Activated CD8-positive, alpha-beta memory T cell treated with anti-CD3 and anti-CD28 coated beads, Interleukin-2, amount 50 U/mL, for 48 hours (primary cell): ENCODE measurements at places on chromosomes 5 and 9.

- peak; percentile 45 for DNase-seq
Observed at GRCh38 chr5:176436656-176437055, 11.5 kb upstream of the FAF2 start.

DNA sequence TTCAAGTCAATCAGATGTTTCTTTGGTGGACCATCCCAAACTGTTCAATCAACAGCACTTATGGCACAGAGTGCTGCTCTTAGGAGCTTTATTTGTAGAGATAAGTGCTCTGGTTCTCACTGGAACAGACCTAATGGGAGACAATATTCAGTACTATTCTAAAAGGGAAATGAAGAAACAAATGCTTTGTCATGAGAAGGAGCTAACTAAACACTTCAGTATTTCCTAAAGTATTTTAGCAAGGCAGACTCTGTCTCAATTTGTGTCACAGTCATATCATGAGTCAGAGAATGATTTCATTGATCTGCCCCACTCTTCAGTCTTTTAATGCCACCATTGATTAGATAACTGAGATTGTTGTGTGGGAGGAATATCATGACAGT, 175.3 kb downstream of the SLF1 start:
- DNase-seq: no peak

GRCh38 chr9:9045572-9045971, 1246.0 kb upstream of the DMAC1 start:
- DNase-seq: no peak

DNA sequence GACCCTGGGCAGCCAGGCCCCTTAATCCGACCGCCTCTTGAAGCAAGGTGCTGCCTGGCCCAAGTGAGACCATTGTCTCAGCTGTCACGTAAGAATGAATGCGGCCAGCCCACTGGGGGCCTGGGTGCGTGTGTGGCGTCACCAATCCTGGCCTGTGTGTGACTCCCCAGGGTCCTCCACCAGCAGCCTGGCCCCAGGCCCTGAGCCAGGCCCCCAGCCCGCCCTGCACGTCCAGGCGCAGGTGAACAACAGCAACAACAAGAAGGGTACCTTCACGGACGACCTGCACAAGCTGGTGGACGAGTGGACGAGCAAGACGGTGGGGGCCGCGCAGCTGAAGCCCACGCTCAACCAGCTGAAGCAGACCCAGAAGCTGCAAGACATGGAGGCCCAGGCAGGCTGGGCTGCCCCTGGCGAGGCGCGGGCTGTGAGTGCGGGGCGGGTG, 124.2 kb downstream of the WNK2 start:
- no peak for DNase-seq

- no peak for DNase-seq
Observed at GRCh38 chr9:15374310-15374709, 48.4 kb upstream of the SNAPC3 start.

- no peak for DNase-seq
Observed at GRCh38 chr9:131282688-131283422, 6.5 kb upstream of the FAM78A start.

DNA sequence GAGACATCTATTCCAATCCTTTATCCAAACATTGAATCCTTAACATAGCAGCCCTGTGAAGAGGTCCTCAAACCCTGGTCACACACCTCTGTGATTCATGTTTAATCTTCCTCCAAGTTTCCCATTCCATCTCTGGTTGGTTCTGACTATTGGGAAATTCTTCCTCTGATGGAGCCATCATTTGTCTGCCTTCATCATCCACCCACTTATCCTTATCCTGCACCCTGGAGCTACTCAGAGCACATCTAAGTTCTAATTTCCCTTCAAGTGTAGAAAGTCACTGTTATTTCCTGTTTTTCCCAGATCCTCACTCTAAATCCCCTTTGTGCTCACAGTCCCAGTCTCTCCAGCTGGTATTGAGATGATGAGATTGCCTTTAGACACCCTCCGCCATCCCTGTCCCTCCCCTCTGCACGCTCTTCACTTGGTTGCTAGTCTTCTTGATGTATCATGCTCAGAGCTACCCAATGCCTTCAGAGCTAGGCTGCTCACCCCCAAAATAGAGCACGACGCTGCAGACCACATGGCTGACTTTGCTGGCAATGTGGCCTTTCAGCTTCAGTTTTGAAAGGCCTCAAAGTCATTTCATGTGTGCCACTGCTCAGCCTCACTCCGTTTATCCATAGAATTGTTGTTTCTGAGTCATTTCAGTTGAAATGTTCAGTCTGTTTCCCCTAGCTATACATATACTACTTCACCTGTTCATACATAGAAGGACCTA, 154.3 kb downstream of the PALM2AKAP2 start:
- DNase-seq: no peak

GRCh38 chr5:119071561-119071995, 691 bp downstream of the DMXL1 start:
- DNase-seq: no peak

GRCh38 chr9:121085661-121086060, 10.9 kb downstream of the CNTRL start:
- DNase-seq: no peak

DNA sequence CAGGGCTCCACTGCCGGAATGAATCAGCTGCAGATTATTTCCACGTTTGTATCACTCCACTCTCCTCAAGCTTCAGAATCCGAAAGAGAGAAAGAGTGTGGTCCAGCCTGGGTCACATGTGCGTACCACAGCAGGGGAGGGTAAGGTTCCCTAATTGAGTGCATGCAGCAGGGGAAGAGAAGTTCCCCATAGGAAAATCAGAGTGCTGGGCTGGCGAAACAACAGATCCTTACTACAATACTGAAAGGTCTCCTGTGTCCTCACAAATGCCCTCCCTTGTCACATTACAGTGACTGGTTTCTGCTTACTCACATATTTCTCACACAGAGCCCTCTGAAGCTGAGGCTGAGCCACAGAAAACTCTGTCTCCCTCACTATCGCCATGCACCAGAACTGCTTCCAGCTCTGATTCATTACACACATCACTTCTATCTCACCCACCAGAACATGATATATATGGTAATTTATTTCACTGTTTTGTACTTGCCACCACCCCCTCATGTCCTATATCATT, 532.2 kb upstream of the TUSC1 start:
- no peak for DNase-seq

DNA sequence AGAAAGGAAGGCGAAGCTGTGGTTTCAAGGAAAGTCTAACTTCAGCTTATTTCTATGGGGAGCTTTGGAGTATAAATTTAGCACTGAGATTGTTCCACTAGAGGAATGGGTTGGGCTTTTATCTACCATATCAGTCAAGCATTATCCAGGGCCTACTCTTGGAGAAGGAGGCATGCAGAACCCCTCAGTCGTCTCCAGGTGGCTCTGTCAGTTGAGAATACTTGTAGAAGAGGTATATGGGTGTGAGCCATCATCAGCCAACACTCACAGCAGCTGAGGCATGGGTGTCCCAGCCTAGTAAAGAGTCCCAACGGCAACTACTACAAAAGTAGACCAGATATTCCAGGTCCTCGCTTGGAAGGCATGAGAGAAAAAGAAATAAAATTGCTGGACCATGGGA, 548.5 kb upstream of the GRAMD2B start:
- no peak for DNase-seq
